ENCODE measurements at places on chromosomes 7 and 10.
A peak's percentile ranks its signal among the peaks of the same experiment; 100 is the strongest.

- DNase-seq, result no peak
These were observed 1.0 kb upstream of the PLXDC2 start for GRCh38 chr10:19815036-19815730.

- DNase-seq, result no peak
These were observed 34.1 kb downstream of the GSDME start for GRCh38 chr7:24723178-24723530.

- DNase-seq, result no peak
These were observed 215.2 kb downstream of the RPS24 start for GRCh38 chr10:78248651-78249464.

- peak; percentile 13 for DNase-seq
These were observed 4.1 kb downstream of the ACBD7 start for GRCh38 chr10:15084502-15084922.

- no peak for DNase-seq
These were observed 31.8 kb downstream of the SLC35B4 start for GRCh38 chr7:134284952-134285351.

GRCh38 chr7:65279795-65280194, 93.9 kb upstream of the ZNF92 start:
- no peak for DNase-seq

DNA sequence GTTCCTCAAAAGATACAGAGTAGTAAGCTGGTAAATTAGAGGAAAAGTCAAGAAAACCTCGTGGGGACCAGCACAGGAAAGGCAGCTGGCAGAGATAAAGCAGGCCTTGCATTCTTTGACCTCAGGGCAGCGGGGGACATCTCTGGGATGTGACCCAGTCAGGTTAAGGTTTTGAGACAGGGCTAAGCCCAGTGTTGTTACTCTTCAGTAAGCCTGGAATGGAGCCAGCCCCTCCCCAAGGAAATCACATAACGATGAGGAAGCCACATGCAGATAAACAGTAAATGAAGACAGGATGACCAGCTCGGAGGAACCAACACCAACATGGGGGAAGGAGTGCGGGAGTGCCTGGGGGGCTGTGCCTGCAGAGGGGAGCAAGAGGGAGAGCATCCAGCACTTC, 99.6 kb downstream of the JAZF1 start:
- no peak for DNase-seq

DNA sequence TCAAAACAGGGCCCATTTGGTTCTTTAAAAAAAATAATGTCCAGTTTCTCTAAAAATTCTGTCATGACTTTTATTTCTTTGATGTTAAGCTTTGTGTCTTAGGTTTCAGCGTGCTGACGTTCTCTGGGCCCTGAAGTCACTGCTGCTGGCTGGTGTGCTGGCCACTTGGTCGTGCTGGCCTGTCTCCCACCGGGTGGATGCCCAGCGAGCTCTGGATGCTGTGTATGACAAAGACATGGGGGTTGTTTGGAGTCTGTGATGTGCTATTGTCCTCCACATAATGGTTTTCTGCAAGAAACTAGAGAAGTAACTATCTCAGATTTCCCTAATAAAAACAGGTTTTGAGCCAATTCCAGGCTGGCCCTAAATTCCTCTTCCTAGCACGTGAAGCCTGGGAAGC, 9.5 kb upstream of the IDI2 start:
- no peak for DNase-seq

GRCh38 chr10:127977357-127978009, 70.6 kb downstream of the PTPRE start:
- no peak for DNase-seq

DNA sequence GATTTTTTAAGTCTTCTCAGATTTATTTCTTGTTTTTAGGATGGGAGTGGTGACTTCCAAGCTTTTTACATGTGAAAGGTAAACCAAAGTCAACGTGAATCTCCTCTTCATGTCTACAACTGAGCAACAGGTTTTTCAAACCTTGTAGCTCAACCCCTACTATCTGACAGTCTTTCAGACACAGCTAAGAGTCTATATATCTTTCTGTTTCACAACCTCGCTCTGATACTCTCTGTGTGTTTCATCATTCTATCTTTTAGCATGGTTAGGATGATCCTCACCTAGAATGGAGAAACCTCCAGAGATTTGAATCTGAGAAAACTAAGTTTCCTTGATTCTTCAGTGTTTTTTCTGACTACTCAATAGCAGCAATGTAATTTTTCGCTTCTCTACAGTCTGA, 96.1 kb downstream of the EPDR1 start:
- DNase-seq, result no peak

GRCh38 chr7:101299511-101300464, 21.8 kb downstream of the IFT22 start:
- DNase-seq, result no peak

- no peak for DNase-seq
These were observed 53.3 kb downstream of the FHIP2A start for GRCh38 chr10:114874827-114875411.

- no peak for DNase-seq
These were observed 8.9 kb upstream of the LBX1 start for GRCh38 chr10:101237982-101238731.

GRCh38 chr10:104816501-104816900, 175.4 kb downstream of the SORCS3 start:
- no peak for DNase-seq

- DNase-seq, result no peak
These were observed 88.1 kb downstream of the SEPTIN14 start for GRCh38 chr7:55774327-55775050.

GRCh38 chr10:48941427-48942075, 1.9 kb upstream of the LRRC18 start:
- DNase-seq, result no peak

GRCh38 chr10:45040921-45041542, 40.3 kb downstream of the ZNF22 start:
- no peak for DNase-seq

DNA sequence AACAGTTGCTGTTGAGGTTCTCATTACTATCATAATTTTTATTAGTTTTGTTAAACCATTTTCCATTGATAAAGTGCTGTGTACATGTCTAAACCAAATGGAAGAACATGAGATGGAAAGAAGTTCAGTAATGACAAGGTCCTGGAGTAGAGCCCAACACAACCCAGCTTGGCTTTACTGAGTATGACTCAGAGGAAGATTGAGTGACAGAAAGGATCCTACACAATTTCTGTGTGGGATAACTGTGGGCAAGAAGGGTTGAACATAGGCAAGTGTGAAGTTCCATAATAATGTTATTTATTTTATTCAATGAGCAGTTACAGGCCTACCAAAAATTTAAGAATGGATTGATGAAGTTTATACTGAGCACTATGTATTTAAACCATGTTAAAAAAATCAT, 15.9 kb downstream of the PRKG1 start:
- no peak for DNase-seq

DNA sequence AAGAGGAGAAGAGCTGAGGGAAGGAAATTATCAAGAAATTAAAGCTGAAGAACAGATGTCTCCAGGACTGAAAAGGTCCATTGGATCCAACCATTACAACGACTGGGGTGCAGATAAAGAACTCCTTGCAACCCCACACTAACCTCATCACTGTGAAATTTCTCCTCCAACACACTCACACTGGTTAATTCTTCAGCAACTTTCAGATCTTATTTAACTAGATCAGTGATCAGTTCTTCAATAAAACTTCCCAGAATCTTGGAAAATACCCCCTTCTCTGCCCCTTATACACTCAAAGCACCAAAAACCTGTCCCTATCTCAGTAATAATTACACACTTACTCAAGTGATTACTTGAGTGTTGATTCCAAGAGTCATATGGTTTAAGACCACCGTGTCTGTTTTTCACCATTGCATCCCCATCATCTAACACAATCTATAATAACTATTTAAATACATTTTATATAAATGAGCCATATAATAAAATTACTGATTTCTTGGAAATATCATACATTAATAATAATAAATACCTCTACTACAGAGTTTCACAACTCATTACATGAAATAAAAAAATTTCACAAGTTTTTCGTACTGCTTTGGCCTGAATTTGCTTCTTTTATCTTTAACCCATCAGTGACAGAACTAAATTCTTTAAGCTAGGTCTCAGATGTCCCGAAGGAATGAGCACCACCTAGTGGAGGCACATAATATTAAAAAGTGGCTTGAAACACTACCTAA, 123.7 kb downstream of the MPP7 start:
- DNase-seq, result peak; percentile 53

- no peak for DNase-seq
These were observed 181.4 kb downstream of the AKR1D1 start for GRCh38 chr7:138257459-138258196.

GRCh38 chr10:35056686-35057085, 33.5 kb downstream of the CUL2 start:
- no peak for DNase-seq

DNA sequence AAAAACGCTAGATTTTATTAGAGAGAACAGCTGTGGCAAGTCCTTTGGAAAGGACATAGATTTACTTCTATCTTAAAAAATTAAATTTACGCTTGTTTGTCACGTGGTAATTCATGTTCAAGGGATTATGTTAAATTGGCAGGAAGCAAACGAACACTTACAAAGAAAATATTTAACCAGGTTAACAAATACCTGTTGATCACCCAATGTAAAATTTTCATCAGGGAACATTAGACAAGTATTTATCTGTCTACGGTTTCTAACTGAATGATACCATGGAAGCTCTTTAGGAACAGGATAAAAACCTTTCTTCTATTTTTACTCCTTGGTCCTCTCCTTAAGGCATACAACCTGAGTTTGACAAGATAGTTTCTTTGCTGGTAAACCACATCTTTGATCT, 122.2 kb downstream of the NOC3L start:
- DNase-seq, result no peak

- no peak for DNase-seq
These were observed 32.7 kb downstream of the VWA2 start for GRCh38 chr10:114271779-114272167.

GRCh38 chr7:140225562-140226249, 48.9 kb upstream of the KDM7A start:
- no peak for DNase-seq

DNA sequence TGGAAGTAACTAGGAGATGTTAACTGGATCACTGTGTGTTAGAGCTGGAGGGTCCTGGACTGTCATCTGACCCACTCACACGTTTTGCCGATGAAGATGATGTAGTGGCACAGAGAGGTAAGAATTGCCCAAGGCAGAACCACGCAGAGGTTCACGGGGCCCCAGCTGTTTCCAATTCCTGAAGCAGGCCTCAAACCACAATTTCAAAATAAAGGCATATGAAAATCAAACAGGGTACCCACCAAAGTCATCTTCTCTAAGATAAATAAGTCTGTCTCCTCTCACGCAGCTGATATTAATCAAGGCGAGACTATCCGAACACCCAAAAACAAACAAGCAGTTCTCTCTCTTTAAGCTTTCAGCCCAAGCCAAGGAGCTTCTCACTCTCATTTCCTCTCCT, 113.3 kb upstream of the JCAD start:
- DNase-seq, result no peak

DNA sequence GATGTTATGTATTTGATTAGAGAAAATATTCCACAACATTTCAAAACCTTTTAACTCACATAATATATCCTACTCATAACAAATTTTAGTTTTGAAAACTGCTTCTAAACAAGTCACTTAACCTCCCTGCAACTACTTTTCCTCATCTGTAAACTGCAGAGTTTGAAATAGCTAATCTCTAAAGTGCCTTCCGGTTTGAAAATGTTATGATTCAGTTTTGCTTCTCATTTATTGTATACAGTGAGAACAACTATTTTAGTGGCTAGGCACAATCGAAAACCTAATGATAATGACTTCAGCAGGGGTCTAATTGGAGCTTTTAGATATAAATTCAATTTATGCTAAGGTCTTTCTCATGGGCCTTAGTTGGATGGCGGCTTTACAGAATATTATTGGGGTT, 30.7 kb upstream of the TEX47 start:
- no peak for DNase-seq

DNA sequence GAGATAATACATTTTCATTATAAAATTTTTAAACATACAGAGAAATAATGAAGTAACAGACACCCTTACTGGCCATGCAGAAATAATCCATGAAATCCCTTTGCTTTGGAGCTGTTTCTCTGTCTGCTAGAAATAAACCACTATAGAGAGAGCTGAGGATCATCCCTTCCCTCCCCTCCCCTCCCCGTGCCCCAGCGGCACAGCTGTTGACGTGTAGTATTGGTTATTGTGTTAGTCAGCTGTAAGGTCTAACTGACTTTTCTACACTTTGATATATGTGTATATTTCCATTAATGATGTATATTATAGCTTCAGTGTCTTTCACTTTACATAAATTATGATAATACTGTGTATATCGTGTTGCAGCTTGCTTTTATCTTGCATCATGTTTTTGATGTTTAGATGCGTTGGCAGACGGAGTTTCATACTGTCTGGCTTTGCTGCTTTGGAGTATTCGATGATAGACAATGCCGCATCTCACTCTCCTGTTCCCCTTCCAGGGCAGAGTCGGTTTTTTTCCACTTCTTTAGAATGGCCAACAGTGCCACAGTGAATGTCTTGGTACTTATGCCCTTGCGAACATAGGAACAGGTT, 27.4 kb upstream of the GRID1 start:
- no peak for DNase-seq

GRCh38 chr10:124691002-124691401, 53.2 kb downstream of the FAM53B start:
- no peak for DNase-seq

DNA sequence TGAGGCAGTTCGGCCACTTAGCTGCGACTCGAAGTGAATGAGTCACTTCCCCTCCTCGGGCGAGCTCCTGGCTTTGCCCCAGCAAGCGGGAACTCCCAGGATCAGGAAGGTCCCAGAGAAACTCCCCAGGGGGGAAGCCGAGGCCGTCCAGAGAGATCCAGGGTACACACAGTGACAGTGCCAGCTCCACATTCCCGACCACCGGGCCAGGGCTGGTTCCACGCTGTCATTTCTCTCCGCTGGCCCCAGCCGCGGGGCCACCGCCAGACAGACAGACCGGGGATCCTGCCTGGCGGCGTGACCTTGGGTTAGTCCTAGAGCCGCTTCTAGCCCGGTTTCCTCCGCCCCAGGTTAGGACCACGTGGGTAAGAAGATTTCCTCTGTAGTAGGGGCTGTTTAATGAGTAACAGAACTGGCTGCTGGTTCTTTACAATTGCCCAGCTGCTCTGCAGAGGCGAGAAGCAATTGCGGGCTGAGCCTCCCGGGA, 463 bp upstream of the UPP1 start:
- no peak for DNase-seq

DNA sequence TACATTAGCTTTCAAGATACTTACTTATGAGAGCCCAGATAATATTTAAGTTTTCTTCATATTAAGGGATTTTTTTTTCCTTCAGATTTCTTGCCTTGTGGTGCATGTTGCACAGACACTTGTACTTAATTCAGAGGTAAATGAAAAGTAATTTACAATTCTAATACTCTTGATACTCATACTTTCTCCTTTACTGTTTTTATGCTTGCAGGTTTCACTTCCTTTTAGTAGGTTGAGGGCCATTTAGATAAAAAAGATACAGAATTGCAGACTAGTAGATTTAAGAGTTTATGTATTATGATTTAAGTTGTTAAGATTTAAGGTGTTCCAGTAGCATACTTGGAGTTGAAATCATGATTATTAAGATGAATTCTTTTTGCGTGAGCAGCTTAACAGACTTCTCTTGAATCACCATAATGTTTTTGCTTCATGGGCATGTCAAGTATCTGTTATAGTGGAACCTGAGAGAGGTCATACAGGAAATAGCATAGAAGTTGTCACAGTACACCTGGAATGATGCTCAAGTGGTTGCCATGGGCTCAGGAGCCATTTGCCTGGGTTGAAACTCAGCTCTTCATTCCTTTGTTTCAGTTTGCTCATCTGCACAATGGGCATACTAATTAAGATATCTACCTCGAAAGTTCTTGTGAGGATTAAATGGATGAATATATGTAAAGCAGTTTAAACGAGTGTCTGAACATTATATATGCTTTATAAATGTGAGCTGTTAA, 174.8 kb upstream of the PRPS1L1 start:
- no peak for DNase-seq

GRCh38 chr10:112397592-112397991, 23.7 kb downstream of the ACSL5 start:
- DNase-seq, result no peak

Data from activated naive CD4-positive, alpha-beta T cell treated with anti-CD3 and anti-CD28 coated beads, Interleukin-2, amount 50 U/mL, for 72 hours (primary cell).